ENCODE measurements at places on chromosomes 6 and 20. TPM values are rescaled to one million over a fixed set of nuclear protein-coding genes. Genes with fewer than 3 reads are reported as not detected.

TPD52L1 gene
- 31.6 TPM for total RNA-seq

COL9A3 gene
- 0.83 TPM for total RNA-seq

NELFCD gene
- total RNA-seq, result 61.9 TPM

POM121L2 gene
- not detected for total RNA-seq

DEFB110 gene
- total RNA-seq, result not detected

SNRPB2 gene
- total RNA-seq, result 53.4 TPM
